ENCODE measurements at places on chromosomes 3 and 15.

DNA sequence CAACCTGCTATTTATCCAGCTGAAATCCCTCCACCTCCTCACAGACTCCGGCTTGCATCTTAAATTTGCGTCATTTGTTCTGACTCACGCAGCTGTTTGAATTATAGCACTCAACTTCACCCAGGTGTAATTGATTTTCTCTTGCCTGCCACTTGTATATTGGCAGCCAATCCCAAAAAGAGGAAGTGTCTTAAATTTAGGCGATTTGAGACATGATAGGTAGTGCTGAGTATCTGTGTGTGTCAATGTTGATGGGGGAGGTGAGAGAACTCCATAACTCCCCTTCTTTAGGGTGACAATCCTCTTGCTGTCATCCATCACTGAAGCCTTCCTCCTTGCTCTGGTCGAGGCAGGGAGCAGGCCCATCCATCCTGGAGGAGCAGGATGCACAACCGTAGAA lies 77.2 kb upstream of the TPRG1 start:
- no peak for DNase-seq

DNA sequence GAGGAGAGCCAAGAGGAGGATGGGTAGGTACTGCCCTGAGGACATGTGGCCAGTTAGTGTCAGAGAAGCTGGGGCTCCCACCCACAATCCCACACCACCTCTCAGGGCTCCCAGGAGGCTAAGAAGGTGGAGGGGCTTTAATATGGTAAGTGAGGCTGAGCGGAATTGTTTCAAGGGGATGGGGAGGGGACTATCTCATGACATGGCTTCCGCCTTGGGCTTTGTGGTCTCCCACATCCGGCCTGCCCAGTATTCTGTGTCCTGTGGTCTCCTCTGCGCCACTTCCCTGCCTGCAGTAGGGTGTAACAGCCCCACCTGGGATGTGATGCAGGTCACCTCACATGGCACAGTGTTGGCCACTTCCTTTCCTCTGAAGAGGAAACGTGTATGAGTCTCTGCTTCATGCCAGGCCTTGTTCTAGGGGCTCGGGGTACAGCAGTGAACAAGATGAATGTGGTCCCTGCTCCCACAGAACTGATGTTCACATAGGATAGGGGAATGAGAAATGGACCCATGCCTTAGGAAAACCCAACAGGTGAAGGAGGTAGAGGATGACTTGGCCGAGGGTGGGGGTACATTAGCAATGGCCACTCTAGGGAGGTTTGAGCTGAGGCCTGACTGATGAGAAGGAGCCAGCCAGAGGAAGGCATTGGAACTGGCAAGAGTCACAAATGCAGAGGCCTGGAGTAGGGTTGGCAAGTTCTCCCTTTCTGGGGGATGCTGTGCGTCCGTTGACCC lies 3.2 kb downstream of the NEIL1 start:
- no peak for DNase-seq

GRCh38 chr15:79602731-79603130 lies 170.6 kb downstream of the MINAR1 start:
- DNase-seq, result no peak

GRCh38 chr15:77418391-77418965 lies 1.4 kb downstream of the PEAK1 start:
- no peak for DNase-seq

DNA sequence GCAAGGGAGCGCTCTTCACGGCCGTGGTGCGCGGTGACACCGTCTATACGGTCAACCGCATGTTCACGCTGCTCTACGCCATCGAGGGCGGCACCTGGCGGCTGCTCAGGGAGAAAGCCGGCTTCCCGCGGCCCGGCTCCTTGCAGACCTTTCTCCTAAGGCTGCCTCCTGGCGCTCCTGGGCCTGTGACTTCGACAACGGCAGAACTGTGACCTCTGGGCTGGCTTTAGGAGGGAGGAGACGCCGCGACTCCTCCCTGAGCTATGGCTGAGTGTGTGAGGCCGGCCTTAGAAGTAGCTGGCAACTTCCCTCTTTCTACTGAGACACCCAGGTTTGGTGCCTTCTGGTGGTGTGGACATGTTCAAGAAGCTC lies 1.4 kb downstream of the KBTBD13 start:
- DNase-seq, result no peak

DNA sequence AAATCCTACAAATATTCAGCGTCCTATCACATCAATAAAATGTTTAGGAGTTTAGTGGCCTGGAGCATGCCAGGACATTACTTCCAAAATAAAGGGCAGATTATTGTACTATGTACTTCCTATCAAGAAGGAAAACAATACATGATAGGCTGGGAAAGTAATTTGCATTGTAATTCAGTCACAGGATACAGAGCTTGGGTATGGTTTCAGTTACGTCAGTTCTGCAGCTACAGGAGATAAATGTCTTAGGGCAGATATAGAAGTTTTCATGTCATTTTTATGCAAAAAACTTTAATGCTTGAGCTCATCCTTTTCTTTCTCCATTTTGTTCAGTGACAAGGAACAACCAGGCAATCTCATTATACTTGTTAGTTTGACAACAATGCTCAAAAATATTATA lies 155.2 kb downstream of the NFKBIZ start:
- DNase-seq, result no peak

DNA sequence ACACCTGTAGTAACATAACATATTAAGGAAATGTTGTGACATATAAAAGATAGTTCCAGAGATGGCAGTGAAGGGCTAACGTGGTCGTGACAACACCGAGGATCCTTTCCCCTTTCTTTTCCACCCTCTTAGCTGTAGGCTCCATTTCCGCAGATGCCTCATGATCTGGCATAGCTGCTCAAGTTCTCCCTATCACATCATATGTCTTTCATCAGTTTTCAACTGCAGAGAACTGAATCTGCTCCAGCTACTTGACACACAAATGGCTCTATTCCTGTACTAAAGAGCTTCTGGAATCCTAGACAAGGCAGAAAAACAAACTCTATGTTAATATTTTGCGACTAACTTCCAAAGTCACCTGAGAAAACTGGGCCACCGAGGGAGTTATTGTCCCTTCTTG lies 275.0 kb upstream of the SLCO3A1 start:
- no peak for DNase-seq

Data from amniotic epithelial cell (primary cell).